NCI-H69 (cell line): ENCODE measurements at places on chromosomes 16 and 17.

DNA sequence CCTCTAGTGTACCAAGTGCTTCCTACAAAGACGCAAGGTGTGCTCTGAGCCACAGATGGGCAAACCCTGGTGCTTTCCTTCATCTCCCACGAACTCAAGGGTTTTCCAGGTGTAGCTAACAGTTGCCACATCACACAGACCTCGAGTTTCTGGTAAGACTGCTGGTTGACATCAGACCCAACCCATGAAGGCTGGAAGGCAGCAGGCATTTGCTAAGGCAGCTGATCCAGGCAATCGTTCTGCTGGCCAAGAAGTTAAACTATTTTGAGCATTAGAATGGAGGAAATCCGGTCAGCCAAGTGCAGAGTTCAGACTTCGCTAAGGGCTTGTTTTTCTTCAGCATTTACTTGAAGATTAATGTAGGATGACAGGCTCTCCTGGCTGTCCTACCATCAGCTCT lies 11.5 kb downstream of the HAS3 start:
- no peak for DNase-seq

GRCh38 chr16:46712911-46713310 lies 23.5 kb downstream of the ORC6 start:
- no peak for DNase-seq

DNA sequence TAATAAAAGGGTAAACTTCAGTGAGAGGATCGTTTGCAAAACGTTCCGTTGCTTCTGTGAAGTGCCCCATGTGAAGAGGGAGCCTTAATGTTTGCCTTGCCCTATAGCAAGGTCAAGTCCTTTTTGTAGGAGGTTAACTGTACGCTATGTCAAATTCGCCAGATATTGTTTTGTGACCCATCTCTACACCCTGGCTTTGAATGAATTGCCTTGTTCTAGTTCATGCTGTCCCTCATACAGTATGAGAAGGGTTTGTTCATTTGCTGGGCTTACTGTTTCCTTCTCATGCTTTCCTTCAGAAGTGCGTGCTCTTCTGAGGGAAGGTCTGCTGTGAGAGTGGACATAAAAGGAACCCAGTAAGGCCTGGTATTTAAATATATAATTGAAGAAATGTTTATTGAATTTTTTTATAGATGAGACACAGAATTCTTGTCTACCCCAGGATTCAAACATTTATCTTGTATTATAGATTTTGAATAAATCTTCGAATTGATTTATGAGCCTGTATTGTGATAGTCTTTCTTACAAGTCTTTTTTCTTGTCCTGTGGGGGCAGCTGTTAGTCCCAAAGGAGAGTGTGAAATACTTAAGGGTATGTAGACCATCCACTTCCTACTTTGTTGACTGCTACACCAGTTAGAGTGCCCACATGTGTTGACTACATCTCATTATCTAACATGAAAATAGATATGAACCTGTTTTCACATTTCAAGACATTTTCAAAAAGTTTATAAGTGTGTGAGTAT lies 1.7 kb downstream of the MAP3K3 start:
- no peak for DNase-seq

DNA sequence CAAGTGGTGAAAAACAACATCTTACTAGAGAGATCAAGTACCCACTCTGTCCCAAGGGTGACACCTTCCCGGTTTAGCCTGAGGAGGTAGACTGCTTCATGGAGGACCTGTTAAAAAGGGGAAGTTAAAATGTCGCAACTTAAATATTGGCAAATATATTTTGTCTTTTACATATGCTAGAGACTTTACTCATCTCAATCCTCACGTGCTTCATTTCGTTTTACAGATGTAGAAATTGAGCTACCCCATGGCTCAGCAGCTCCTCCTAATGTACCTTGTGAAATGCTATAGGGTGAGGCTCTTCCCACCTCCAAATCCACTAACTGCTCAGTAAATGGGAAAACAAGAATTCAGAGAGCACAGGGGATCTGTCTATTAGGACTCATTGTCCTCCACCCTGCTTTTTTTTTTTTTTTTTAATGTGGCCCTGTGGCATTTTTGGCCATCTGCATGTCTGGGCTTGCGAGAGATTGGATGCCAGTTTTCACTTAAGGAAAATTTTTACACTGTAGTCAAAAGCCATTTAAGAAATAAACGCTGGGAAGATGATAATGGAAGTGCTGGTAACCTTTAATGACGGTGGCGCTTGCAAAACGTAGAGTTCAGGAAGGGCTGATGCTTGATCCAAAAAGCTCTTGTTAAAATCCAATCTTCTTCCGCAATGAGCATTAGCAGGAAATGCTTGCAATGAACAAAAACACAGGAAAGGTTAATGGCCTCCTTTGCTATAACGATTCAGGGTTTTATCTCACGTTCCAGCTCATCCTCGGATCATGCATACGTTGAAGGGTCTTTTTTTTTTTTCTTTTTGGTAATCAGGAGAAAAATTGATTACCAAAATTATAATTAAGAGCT lies 39.8 kb downstream of the HSBP1 start:
- peak; percentile 85 for DNase-seq

GRCh38 chr17:11554042-11554441 lies 44.2 kb upstream of the DNAH9 start:
- DNase-seq, result no peak

- DNase-seq, result no peak
Observed at GRCh38 chr16:12166271-12166670, 189.7 kb downstream of the SNX29 start.

GRCh38 chr17:19928299-19928698 lies 49.3 kb downstream of the AKAP10 start:
- no peak for DNase-seq

- no peak for DNase-seq
Observed at GRCh38 chr16:85520853-85521521, 92.1 kb upstream of the GSE1 start.

DNA sequence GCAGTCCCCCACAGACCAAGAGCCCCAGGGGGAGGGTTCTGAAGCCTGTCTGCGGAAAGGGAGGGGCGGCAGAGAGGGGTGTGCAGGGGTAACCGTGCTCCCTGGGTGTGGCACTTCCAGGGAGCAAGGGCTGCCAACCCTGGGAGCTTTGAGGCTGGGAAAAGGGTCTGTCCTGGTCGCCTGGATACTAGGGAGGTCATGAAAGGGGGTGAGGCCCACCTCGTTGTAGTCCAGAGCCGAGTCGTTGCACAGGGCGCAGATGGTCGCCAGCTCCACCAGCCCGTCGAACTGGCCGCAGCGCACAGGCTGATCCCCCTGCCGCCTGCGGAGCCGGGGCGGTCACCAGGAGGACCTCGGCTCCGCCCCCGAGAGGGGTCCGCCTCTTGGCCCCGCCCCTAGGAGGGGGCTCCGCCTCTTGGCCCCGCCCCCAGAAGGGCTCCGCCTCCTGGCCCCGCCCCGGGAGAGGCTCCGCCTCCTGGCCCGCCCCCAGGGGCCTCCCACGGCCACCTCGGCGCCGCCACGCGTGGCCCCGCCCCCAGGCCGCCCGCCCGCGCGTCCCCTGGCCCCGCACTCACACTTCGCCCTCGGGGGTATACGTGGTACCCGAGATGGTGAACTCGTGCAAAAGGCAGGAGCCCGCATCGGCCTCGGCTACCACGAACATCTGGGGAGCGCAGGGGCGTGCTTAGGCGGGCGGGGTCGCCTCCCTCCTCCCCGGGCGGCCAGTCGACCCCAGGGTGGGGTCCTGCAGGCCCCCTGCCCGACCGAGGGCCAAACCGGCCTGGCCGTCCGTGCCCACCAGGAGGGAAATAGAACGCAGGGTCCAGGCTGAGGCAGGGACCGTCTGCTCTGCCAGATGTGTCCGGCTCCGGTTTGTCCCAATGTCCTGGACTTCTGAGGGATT lies 19.5 kb downstream of the ATP2A3 start:
- peak; percentile 9 for DNase-seq

GRCh38 chr17:60464343-60464742 lies 42.1 kb downstream of the CHCT1 start:
- no peak for DNase-seq

- DNase-seq, result peak; percentile 46
Observed at GRCh38 chr16:89918453-89919347, at the start of gene MC1R. TSS of gene MC1R (plus strand) at chr16:89918862. CDS start at chr16:89919259, 397 bp downstream.

DNA sequence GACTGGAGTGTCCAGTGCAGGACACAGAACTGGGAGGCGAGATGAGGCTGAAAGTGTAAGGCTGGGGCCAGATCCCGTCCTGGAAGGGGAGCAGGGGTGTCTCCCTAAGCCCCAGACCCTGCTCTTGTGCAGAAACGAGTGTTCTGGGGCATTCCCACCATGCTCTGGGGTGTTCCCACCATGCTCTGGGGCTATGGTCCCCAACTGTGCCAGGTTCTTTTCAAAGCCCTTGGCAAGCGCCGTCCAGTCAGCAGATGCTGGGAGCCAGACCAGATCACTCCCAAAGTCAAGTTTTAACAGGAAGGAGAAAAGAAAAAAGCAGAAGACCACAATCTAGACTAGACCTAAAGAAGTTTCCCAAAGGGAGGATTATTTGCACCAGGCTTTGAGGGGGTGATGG lies 2.5 kb downstream of the TAX1BP3 start:
- no peak for DNase-seq

- no peak for DNase-seq
Observed at GRCh38 chr17:45305530-45306087, 11.2 kb downstream of the MAP3K14 start.

GRCh38 chr16:24789881-24790280 lies 55.9 kb upstream of the SLC5A11 start:
- DNase-seq, result no peak

DNA sequence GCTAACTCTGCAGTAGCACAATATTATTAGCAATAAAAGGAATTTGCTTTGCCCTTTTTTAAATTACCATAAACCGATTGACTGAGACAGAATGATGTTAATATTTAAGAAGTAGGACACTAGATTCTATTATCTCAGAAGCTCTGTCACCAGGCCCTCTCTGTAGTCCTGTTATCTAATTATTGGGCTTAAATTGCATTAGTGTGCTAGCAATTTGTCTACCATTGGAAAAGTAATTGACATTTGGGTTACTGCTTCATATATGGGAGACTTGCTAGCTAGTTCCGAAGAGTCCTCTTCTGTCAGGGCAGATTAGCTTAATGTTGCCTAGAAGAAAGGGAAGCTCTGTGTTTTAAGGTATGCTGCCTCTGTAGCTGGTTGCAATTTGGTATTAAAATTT lies 1107.3 kb upstream of the EEF2KMT start:
- DNase-seq, result no peak

DNA sequence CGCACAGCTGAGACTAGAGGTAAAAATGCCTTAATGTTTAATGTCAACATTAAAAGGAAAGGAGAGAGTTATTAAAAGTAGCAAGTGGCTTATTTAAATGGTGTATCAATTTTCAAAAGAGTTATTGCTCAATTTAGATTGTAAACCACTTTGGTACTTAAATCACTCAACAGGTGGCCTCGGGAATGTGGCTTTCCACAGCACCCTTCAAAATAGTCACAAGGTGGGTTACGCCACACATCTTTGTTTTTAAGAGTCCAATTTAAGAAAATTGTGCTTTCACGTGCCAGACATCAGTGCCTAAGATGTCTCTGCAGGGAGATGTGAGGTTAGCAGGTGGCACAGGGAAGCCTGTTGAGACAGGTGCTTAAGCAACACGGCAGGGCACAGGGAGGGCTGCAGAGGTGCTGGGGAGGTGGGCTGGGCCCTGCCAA lies 27.5 kb upstream of the ADCY7 start:
- DNase-seq, result peak; percentile 67

- no peak for DNase-seq
Observed at GRCh38 chr17:9001559-9001958, 19.8 kb upstream of the NTN1 start.

- DNase-seq, result no peak
Observed at GRCh38 chr16:71201054-71201453, 29.5 kb downstream of the HYDIN start.

- DNase-seq, result no peak
Observed at GRCh38 chr16:27634779-27635178, 84.8 kb downstream of the KATNIP start.

GRCh38 chr17:7589204-7589868 lies 558 bp downstream of the SOX15 start:
- DNase-seq, result no peak

DNA sequence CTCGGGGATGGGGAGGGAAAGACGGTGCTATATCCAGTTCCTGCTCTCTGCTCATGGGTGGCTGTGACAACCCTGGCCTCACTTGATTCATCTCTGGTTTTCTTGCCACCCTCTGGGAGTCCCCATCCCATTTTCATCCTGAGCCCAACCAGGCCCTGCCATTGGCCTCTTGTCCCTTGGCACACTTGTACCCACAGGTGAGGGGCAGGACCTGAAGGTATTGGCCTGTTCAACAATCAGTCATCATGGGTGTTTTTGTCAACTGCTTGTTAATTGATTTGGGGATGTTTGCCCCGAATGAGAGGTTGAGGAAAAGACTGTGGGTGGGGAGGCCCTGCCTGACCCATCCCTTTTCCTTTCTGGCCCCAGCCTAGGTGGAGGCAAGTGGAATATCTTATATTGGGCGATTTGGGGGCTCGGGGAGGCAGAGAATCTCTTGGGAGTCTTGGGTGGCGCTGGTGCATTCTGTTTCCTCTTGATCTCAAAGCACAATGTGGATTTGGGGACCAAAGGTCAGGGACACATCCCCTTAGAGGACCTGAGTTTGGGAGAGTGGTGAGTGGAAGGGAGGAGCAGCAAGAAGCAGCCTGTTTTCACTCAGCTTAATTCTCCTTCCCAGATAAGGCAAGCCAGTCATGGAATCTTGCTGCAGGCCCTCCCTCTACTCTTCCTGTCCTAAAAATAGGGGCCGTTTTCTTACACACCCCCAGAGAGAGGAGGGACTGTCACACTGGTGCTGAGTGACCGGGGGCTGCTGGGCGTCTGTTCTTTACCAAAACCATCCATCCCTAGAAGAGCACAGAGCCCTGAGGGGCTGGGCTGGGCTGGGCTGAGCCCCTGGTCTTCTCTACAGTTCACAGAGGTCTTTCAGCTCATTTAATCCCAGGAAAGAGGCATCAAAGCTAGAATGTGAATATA lies 4.8 kb upstream of the LASP1NB start:
- no peak for DNase-seq

GRCh38 chr17:57715981-57716380 lies 29.1 kb downstream of the CCDC182 start:
- no peak for DNase-seq

DNA sequence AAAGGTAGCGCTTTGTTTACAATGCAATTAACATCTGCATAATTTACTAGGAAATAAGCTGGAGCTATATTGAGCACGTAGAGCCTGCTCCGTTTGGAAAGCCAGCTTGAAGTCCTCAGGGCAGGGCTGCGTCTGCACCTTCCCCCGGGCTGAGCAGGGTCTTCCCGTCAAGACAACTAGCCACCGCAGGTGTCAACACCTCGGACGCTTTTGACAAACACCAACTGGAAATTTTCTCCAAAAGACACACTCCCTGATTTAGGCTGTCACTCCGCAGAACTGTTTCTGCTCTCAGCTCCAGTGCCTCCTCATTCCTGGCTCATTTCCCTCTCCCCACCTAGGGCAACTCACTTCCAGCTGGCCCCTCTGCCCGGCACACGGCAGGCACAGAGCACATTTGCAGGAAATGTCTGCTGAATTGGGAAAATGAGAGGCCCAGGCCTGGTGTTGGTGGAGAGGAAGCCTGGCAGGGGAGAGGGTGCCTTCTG lies 170.3 kb downstream of the MAF start:
- peak; percentile 73 for DNase-seq

DNA sequence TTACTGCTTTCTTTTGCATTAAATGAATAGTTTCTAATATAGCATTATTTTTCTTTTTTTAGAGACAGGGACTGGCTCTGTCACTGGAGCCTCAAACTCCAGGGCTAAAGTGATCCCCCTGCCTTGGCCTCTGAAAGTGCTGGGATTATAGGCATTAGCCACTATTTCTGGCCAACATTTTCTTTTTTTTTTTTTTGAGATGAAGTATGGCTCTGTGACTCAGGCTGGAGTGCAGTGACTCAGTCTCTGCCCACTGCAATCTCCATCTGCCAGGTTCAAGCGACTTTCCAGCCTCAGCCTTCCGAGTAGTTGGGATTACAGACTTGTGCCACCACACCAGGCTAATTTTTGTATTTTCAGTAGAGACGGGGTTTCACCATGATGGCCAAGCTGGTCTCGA lies 2.0 kb upstream of the DUXB start:
- DNase-seq, result no peak
